ENCODE measurements at places on chromosomes 3 and 15.
A peak's percentile ranks its signal among the peaks of the same experiment; 100 is the strongest.

DNA sequence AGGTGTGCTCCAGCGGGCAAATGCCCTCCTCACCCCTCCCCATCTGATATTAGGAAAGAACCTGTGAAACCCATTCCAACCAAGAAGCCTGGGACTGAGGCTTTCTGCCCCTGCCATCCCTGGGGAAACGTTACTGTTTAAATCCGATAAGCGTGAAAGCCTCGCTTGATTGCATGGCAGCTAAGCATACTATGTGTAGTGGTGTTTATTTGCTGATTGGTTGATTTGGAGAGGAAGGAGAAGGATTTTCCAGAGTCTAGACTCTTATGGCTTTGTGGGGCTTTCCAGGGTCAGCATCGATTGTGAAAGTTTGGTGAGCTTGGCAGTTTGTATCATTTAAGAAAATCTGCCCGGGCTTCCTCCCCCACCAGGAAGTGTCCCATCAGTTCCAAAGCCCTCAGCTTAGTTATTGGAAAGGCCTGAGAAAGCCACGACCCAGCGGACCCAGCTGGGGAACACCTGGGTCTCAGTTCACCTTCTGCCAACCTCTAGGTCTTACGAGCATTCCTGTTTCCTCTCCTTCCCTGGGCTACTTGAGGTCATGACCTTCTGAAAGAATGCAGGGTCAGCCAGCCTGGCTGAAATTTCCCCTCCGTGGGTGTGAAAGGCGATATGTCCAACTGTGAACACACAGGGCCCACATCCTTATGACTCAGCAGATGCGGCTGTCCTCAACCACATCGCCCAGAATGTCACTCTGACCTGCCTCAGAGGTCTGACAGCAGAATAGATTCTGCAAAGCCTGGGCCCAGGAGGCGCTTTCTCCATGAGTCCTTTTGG is 62.8 kb upstream of the HERC1 start:
- H3K27ac ChIP-seq: peak overlapping the region; percentile 74
- H3K27me3 ChIP-seq: no peaks in the 10 kb centered on the region
- H3K4me1 ChIP-seq: peaks cover 79% of the 10 kb centered on the region

GRCh38 chr3:173275740-173276139 is 121.8 kb upstream of the NLGN1 start:
- no peaks in the 10 kb centered on the region for H3K4me1 ChIP-seq
- no peak for DNase-seq
- H3K27me3 ChIP-seq: no peaks in the 10 kb centered on the region
- H3K36me3 ChIP-seq: no peaks in the 10 kb centered on the region
- H3K4me3 ChIP-seq: no peak overlapping the region

DNA sequence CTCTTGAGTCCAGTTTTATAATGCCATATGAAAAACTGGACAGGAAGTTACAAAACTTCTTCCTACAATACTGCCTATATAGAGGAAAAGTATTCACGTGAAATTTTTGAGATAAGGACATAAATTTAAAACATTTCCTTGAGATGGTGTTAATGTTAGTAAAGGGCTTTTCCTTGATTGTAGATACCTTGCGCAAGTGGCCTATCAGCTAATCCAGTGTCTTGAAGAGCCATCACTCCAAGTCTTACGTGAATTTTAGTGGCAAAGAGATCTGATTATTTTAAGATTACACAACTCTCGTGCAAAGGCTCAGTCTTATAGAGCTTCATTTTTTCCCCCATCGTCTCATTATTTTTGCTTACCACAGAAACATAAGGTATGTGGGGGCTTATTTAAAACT is 18.4 kb downstream of the C3orf38 start:
- no peak for DNase-seq
- H3K27me3 ChIP-seq: no peaks in the 10 kb centered on the region
- H3K27ac ChIP-seq: no peak overlapping the region

DNA sequence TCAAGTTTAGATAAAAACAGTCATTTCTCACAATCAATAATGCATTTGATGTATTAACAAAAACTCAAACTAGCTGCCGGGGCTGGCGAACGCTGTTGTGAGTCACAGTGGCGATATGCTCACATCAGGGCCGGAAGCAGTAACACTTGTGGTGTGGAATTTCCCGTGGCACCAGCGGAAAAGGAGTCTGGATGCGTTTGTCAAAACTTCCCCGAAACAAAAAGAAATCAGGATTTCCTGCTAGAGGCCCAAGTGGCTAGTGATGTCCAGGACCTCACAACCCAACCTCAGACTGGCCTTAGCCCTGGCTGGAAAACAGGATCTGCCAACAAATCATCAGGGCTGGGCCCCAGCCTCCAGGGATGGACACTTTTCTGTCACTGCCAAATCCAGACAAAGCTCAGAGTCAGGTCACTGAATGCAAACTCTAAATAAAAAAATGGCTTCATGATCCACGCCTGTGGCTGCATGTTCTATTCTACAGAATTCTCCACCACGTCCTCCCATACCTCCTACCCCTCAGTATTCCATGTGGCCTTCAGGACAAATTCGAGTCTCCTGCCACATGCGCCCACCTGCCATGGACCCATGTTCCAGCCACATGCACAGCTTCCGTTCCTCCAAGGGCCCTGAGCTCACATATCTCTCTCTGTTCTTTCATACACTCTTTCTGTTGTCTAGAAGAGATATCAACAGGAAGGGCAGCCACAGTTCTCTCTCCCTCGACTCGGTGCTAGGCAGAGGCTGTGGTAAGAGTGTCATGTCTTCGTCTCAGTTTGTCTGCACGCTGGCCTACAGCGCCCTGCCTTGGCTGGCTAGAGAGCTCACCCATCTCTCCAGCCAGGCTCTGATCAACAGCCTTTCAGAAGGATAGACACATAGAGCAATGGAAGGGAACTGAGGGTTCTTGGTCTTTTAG is 35.4 kb downstream of the EHD4 start:
- peaks cover 71% of the 10 kb centered on the region for H3K4me1 ChIP-seq
- H3K27me3 ChIP-seq: no peaks in the 10 kb centered on the region
- peak overlapping the region; percentile 52 for H3K4me3 ChIP-seq

GRCh38 chr3:124730941-124731297 is 667 bp downstream of the UMPS start:
- peak overlapping the region; percentile 100 for H3K4me3 ChIP-seq
- DNase-seq: no peak
- H3K4me1 ChIP-seq: peaks cover 40% of the 10 kb centered on the region
- peaks cover 15% of the 10 kb centered on the region for H3K36me3 ChIP-seq

DNA sequence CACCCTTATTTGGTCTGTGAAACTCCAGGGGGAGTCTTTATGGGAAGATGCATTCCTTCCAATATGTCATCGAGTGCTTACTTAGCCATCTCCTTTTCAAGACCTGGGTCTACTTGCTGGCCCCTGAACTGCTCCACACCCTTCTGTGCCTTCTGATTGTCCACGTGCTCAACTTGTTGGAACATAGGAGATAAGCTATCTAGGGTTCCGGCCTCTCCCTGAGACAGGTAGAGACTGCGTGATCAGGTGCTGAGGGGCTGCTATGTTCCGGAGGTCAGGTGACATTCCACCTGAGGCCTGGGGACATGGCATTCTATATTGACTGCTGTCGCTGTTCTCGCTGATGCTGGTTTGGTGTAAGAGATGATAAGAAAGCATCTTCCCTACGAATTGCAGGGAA is 65.6 kb downstream of the ATP1B3 start:
- no peaks in the 10 kb centered on the region for H3K27me3 ChIP-seq
- H3K4me3 ChIP-seq: no peak overlapping the region
- DNase-seq: no peak

- no peak overlapping the region for H3K27ac ChIP-seq
- no peaks in the 10 kb centered on the region for H3K36me3 ChIP-seq
- no peak overlapping the region for H3K4me3 ChIP-seq
- H3K4me1 ChIP-seq: no peaks in the 10 kb centered on the region
- H3K27me3 ChIP-seq: no peaks in the 10 kb centered on the region
These were observed 1531.1 kb downstream of the SI start for GRCh38 chr3:163547014-163547685.

DNA sequence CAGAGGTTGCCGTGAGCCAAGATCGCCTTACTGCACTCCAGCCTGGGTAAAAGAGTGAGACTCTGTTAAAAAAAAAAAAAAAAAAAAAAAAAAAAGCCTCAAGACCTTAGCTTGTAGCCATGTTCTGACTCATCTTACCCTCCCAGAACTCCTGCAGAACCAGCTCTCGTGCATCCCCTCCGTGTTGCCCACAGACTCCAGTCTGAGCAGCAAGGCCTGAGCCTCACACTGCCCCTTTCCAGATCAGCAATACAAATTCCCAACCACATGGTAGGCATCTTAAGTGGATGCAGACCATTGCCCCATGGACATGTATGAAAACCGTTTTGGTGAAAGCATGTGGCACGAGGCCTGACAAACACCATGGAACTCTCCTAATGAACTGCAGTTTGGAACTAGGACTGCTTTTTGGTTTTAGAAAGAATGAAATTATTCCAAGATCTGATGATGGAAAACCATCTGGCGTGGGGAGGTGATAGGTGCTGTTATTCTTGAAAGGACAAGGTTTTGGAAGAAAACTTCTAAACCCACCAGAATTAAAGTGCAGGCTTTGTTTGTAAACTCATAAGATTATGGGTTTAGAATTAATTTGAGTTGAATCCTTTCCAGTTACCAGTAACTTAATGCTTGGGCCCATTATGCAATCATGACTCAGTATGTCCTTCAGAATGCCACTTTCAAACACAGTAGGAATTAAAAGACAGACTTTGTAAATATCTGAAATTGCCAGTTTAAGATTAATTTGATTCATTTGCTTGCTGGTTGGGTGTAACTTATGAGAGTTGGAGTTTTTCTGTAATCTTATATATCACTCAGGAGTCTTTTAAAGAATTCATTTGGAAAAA is 163.7 kb upstream of the LRTM1 start:
- no peak overlapping the region for H3K27ac ChIP-seq
- H3K4me1 ChIP-seq: no peaks in the 10 kb centered on the region
- no peak overlapping the region for H3K4me3 ChIP-seq
- no peaks in the 10 kb centered on the region for H3K36me3 ChIP-seq

DNA sequence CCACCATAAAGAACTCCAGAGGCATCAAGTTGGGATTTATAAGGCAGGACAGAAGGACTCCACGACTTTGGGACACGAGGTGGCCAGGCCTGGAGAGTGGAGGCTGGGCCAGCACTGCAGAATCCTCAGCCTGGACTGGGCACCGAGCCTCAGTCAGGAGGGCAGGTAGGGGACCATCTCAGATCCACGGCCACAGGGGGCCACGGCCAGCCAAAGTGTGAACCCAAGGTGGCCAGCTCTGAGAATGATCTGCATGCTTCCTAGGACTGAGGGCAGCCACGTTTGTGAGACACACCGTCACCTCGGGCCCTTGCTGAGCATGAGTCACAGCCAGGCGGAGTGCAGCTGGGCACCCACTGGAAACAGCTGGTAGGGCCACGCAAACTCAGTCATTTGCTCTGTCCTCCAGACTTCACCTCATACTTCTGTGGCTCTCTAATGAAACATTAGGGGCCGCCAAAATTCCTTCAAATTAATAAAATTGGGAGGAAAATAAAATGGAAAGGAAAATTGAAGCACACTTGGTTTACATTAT is 65.8 kb downstream of the CTNNB1 start:
- no peaks in the 10 kb centered on the region for H3K36me3 ChIP-seq
- H3K4me3 ChIP-seq: no peak overlapping the region
- H3K4me1 ChIP-seq: no peaks in the 10 kb centered on the region
- no peak for DNase-seq
- no peak overlapping the region for H3K27ac ChIP-seq

DNA sequence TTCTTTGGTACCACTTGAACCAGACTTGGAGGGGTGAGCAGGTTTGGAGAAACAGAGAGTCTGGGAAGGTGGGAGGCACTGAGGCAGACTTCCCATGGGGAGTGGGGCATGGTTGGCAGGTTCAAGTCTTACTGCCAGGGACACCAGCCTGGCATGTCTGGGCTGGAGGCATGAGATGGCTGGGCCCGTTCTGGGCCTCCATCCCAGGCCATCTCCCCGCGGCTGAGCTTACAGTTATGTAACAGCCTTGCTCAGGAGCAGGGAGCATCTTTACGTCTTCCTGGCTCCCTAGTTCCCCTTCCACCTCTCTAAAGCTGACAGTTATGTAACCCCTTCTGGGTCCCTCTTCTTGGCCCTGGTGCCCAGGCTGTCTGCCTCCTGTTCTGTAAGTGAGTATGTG is 12.4 kb downstream of the VIPR1 start:
- H3K27ac ChIP-seq: no peak overlapping the region
- H3K4me1 ChIP-seq: peaks cover 7% of the 10 kb centered on the region
- H3K36me3 ChIP-seq: no peaks in the 10 kb centered on the region
- H3K4me3 ChIP-seq: no peak overlapping the region
- no peak for DNase-seq

DNA sequence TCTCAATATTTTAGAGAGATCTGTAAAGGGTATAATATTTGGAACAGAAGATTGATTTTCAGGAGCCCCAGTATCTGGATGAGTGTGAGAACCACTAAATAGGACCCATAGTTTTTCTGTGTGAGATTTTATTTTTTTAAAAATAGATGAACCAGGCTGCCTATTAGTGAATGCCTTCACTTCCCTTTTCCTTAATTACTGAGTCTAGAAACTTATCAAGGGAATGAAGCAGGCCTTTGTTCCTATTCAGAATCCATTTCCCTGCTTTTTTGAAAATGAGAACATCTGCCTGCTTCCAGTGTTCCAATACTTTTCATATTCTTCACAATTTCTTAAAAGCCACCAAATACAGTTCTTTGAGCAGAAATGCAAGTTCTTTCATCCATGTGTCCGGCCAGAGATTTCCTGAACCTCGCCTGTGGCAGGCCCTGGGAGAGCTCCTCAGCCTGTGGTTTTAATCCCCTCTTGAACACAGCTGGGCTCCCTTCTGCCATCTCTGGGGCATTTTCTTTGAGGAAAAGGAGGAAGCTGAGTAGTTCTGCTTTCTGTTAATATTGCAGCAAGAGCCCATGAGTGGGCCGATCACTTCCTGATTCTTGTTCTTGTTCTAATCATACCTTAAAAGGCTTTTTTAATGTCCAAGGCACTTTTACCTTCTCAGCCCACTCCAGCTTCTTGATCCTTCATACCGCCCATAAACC is 4.7 kb downstream of the EHD4 start:
- H3K36me3 ChIP-seq: peaks cover 8% of the 10 kb centered on the region
- no peak for DNase-seq
- peaks cover 51% of the 10 kb centered on the region for H3K4me1 ChIP-seq
- no peak overlapping the region for H3K4me3 ChIP-seq
- no peak overlapping the region for H3K27ac ChIP-seq
- no peaks in the 10 kb centered on the region for H3K27me3 ChIP-seq

All from activated CD8-positive, alpha-beta memory T cell treated with anti-CD3 and anti-CD28 coated beads, Interleukin-2, amount 10 ng/mL, durations not matched to agents 7 days and 5 days (primary cell).